Hematopoietic multipotent progenitor cell treated with erythropoietin and hydrocortisone succinate and interleukin-3 and kit ligand, for 17 days (in vitro differentiated cells): ENCODE measurements at places on chromosomes 12 and 14.

GRCh38 chr14:74860899-74861733, 14.8 kb downstream of the PROX2 start:
- DNase-seq = peak; percentile 91

GRCh38 chr12:103965255-103965589, 450 bp upstream of the TDG start:
- no peak for DNase-seq

DNA sequence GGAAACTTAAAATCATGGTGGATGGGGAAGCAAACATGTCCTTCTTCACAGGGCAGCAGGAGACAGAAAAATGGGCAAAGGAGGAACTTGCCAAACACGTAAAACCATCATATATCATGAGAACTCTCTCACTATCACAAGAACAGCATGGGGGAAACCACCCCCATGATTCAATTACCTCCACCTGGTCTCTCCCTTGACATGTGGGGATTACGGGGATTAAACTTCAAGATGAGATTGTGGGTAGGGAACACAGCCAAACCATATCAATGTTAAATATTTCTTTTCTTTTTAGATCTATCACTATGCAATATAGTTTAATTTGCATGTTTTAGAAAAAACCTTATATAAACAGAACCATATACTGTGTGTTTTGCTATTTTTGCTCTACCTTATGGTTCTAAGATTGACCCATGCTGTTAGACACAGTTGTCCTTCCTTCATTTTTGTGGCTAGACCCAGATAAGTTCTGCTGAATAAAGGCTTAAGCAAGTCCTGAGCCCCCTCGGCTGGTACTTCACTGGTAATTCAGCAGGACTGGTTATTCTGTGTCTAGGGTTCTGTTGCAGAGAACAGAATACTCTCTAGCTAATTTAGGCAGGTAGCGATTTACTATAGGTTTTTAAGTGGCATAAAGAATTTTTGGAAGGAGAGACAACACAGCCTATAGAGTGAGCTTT, 253.7 kb upstream of the HMGA2 start:
- no peak for DNase-seq

DNA sequence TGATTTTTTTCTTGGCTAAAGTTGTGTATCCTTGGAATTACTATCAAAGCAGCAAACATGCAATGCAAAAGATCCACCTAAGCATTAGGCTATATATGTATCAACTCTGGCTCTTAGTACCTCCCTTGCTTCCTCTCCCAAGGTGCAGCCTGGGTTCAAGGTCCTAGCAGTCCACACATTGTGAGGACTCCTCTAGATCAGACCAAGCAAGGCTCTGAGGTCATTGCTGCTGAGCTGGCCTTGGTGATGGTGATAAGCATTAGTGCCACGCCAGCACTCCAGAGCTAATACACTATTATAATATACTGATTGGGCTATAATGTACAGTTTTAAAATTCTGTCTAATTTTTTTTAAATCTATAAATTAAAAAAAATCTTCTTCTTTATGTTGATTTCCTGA, 196.9 kb upstream of the BTG1 start:
- no peak for DNase-seq

GRCh38 chr12:52542785-52543318, 10.1 kb downstream of the KRT71 start:
- no peak for DNase-seq

DNA sequence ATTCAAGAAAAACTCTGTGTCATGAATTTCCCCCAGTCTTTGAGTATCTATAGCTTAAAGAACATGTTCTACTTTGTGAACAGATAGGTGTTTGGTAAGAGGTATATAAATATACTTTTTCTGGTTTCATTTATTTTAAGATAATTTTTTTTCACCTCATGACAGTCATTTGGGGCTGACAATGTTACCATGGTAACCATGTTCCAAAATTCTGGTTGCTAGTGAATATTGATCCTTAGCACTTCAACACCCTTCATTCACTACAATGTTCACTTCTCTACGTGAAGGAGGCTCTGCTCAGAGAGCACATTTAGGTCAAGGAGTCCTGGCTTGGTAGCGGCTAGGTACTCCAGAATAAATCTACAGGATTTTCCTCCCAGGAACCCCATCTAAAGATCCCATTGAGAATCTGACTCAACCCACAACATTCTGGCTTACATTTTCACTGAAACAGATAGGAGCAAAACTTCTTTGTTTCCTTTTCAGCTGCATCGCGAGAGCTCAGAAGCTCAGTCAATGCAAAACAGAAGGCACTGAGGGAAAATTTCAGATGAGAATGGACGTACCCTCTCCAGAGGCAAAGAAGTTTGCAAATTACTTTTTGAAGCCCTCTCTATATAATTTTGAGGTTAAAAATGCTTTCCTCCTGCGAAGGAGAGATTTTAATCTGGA, 93.6 kb downstream of the ARF6 start:
- DNase-seq = no peak

GRCh38 chr12:127589541-127589940, 677.4 kb upstream of the TMEM132C start:
- DNase-seq = no peak

- DNase-seq = peak; percentile 24
Measured at GRCh38 chr14:51865953-51866747, 5.7 kb downstream of the GNG2 start.

DNA sequence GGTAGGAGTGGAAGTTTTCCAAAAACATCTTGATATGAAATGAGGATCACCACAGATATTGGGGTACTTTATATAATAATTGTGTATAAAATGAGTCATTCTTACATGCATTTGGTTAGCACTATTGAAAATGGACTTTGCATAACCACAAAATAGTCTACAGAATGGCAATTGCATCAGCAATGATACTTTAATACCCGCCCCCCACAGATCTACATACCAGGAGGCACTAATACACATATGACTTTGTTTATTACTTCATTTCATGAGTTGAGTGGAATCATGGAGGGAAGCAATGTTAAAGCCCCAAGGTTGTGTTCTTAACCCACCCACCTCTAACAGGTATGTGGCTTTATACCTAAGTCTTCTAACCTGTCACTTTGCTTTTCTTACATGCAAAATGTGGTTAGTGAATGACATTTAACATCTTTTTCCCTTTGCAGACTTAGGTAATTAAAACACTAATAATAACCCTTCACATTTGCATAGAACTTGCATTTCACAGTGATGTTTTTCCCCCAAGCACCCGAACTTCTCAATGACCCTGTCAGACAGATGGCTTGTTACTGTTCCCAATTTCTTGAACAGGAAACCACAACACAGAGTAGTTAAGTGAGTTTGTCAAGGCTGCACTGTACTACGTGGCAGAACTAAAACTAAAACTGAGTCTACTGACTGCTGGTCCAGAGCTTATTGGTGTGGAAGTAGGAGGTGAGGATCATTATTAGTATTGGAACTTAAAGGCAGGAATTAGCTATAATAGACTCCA, 101.9 kb downstream of the NPAS3 start:
- no peak for DNase-seq

- DNase-seq = no peak
Measured at GRCh38 chr14:80942191-80942600, 658 bp upstream of the CEP128 start.

DNA sequence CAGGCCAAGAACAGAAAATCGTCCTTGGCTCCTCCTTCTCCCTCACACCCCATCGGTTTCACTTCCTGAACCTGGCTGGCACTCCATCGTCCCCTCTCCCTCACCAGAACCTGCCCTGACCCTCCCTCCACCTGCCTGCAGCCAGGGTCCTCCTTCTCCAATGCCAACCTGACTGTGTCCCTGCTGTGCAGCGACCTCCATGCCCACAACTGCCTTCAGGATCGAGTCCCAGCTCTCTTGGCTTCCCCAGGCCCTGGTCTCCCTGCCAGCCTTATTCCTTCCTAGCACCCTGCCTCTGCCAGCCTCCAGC, 19.8 kb downstream of the HVCN1 start:
- no peak for DNase-seq

DNA sequence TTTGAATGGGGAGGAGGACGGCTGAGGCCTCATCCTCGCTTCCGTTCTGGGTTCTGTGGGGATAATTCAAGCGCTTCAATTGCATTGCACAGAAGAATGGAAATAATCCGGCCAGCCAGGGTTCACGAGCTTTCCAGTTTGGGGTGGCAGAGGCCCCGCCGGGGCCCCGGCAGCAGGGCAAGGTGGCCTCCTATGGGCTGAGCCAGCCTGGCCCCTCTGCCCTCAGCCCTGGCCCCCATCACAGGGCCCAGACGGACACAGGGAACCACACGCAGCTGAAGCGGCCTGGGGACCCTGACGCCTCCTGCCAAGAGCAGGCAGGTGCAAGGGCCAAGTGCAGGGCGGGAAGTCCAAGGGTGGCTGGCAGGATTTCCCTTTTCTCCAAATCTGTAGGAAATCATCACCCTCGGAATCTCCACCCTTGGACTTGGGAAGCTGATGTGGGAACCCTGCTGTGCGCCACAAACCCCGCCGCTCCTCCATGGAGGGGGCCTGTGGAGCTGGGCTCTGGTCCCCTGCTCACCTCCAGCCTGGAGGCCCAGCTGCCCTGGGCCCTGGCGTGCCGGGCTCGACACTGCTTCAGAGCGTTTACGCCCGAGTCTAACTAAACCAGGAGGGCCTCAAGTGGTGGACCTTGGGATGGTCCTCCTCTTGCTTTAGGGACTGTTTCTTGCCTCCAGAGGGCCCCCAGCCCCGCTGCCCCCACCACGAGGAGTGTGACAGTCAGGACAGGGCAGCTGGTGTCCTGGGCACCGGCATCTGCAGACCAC, 78.4 kb downstream of the MOK start:
- DNase-seq = no peak
